Effector CD8-positive, alpha-beta T cell (primary cell): ENCODE measurements at places on chromosomes 1 and 21.

DNA sequence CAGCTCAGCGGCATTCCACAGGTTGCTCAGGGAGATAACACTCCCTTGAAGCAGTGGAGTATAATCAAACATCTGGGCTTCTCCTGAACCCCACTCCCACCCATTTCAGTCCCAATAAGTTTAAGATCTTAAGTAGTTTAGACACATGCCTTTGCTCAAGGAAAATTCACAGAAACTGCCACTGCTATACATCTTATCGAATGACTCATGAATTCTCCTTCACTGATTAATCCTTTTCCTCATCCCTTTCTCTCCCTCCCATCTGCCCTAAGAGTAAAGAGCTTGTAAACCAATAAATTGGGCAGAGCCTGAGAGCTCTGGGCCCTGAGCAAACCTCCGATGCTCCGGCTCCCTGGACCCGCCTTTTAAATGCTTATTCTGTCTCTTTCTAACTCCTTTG, 10.2 kb downstream of the VN1R5 start:
- DNase-seq = no peak

- DNase-seq = no peak
Measured at GRCh38 chr1:81499487-81499886, 301.2 kb upstream of the ADGRL2 start.

GRCh38 chr1:147109041-147109440, 63.2 kb downstream of the PRKAB2 start:
- no peak for DNase-seq

GRCh38 chr1:204241050-204241449, 27.3 kb upstream of the GOLT1A start:
- DNase-seq = no peak

GRCh38 chr1:3443807-3444206, 10.7 kb upstream of the ARHGEF16 start:
- DNase-seq = no peak
